ENCODE measurements at places on chromosomes 5 and 9.

GRCh38 chr9:110785166-110785565 is 116.6 kb downstream of the MUSK start:
- DNase-seq: no peak

GRCh38 chr5:1508659-1509290 is 15.0 kb downstream of the LPCAT1 start:
- DNase-seq: no peak

DNA sequence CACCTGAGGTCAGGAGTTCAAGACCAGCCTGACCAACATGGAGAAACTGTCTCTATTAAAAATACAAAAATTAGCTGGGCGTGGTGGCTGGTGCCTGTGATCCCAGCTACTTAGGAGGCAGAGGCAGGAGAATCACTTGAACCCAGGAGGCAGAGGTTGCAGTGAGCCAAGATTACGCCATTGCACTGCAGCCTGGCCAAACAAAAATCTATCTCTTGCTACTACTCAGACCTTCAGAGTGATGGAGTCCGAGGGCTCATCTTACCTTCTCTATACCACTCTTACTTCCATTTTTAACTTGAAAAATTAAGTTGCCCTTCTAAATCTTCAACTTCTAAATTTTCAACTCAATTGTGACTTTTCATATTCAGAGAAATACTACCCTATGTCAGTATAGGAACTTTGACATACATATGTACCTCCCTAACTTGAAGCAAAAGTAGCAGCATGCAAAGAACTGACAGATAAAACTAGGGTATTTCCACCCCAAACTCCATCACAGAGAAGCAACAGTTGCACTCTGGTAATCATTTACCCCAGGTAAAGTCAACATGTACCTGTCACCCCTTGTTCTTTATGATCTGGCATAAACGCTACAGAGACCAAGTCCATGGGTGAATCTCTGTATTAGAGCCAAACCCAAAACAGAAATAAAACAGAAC is 11.4 kb downstream of the ZFAND5 start:
- DNase-seq: no peak

DNA sequence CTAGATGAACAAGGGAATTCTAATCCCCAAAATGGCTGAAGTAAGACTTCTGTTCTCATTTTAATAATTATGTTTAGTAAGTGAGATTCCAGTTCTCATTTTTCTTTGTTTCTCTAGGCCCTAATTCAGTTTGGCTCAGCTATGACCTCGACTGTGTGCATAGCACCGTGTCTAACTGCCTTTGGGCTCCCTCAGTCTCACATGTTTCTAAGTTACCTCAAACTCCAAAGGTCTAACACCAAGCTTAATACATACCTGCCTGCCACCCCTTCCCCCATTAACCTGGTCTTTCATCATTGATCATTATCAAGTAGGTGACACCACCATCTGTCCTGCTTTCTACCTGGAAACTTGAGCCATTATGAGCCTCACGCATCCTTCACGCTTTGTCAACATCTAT is 273.2 kb downstream of the SAXO1 start:
- no peak for DNase-seq

- no peak for DNase-seq
Measured at GRCh38 chr9:134267881-134268724, 58.2 kb upstream of the RXRA start.

DNA sequence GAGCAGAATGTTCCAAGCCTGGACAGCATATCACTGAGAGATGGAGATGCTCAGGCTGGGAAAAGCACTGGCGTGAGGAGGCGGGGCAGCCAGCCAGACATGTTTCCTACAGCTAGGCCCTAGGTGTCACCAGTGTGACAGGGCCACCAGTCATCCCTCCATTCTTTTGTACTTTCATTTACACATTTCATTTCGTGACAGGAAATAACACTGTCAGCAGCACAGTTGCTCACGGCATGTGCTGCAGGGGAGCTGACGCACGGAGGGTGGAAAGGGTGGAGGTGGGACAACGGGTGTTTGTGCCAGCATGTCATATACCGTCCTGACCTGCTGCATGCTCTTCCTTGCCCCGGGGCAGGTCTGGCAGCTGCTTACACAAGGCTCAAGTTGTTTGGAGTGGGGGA is 14.8 kb upstream of the CEMIP2 start:
- DNase-seq: no peak

- DNase-seq: no peak
Measured at GRCh38 chr5:112923148-112923917, 1.3 kb upstream of the REEP5 start.

- peak; percentile 20 for DNase-seq
Measured at GRCh38 chr5:117494188-117494587, 919.6 kb upstream of the SEMA6A start.

- DNase-seq: no peak
Measured at GRCh38 chr9:135040892-135041291, 46.6 kb upstream of the OLFM1 start.
